ENCODE measurements at places on chromosomes 16 and 17.

GRCh38 chr16:1274767-1275166 is 18.9 kb downstream of the TPSD1 start:
- no peak for DNase-seq

DNA sequence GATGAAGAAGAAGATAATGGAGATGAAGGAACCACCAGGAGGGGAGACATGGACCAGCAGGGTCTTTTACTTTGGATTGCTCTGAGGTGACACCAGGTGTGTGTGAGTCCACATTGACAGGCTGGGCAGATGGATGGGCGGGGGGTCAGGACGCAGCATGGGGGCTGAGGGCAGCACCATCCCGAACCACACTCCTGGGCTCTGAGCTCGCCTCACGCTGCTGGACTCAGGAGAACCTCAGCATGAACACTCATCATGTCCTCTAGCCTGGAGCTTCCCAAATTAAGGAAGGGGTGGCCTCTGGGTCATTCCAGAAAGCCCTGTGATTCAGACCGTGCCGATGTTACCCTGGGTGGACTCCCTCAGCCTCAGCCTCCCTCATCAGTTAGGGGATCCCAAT is 50.4 kb upstream of the MAP3K14 start:
- DNase-seq: no peak

- no peak for DNase-seq
Measured at GRCh38 chr16:55043499-55043898, 112.8 kb downstream of the IRX5 start.

DNA sequence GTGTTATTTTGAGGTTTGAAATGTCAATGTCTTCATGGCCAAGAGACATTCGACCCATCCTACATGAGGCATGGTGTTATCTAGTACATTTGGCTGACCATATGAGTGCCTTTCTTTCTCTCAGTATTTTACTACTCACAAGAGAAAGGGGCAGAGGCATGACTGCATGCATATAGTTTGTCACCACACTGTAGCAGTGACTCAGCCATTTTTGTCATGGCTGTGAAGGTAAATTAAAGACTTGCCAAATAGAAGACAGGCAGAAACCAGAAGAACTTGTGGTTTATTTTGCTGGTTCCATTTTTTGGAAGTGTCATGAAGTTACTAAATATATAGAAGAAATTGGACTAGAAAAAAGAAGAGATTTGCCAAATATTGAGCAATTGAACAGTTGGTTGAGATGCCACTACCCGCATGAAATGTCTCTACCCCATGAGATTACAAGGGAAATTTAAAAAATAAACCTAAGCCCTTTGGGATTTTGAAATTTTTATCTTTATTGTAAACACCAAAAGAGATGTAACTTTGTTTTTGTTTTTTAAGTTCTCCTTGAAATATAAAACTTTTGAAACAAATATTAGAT is 170.3 kb downstream of the CHD9 start:
- no peak for DNase-seq

DNA sequence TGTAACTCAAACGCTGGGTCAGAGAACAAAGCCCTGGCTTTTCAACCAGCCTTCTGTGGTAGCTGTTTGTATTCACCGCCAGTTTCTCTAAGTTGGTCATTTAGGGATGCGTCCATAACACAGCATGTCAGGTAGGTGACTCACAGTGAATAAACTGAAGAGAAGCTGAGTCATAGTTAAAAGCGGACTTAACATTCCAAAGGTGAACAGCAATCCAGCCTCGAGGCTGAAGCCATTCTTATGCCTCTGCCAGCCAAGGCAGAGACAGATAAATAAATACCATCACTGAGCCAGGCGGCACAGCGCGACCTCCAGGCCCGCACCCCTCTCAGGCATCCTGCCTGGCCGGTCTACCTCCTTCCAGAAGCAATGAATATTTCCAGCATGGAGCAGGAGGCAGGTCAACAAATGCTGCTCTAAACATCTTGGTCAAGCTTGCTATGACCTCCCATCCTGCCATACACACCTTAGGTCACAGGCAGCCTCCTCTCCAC is 12.4 kb upstream of the CACNG4 start:
- DNase-seq: no peak

GRCh38 chr17:71830866-71831265 is 290.0 kb upstream of the SOX9 start:
- no peak for DNase-seq

GRCh38 chr16:1895949-1896675 is 22.1 kb downstream of the HS3ST6 start:
- DNase-seq: no peak
